ENCODE measurements at places on chromosomes 3 and 15.

DNA sequence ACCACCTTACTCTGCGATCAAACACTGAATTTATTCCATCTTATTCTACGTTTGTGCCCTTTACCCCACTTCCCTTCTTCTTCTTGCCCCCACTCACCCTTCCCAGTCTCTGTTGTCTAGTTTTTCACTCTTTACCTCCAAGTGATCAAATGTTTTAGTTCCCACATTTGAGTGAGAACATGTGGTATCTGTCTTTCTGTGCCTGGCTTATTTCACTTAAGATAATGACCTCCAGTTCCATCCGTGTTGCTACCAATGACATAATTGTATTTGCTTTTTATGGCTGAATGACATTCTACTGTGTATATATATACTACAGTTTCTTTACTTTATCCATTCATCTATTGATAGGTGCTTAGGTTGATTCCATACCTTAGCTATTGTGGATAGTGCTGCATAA, 78.8 kb downstream of the PDCD6IP start:
- no peak for DNase-seq

GRCh38 chr3:194243172-194243837, 107.4 kb downstream of the HES1 start:
- no peak for DNase-seq

DNA sequence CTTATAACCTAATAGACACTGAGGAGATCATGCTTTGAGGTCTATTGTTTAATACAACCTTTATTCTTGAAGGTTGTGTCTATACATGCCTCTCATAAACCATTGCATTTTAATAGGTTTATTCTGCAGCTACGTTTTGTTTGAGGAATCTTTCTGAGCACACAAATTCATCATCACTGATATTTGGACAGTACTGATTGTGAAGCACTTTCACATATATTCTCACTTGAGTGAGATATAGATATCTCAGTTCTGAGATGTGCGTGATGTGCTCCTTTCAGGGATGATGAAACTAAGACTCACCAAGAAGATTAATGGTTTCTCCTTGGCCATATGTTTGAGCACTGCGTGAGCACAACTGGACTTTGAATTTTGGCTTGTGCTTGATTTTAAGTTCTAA, 374.4 kb downstream of the LPP start:
- no peak for DNase-seq

DNA sequence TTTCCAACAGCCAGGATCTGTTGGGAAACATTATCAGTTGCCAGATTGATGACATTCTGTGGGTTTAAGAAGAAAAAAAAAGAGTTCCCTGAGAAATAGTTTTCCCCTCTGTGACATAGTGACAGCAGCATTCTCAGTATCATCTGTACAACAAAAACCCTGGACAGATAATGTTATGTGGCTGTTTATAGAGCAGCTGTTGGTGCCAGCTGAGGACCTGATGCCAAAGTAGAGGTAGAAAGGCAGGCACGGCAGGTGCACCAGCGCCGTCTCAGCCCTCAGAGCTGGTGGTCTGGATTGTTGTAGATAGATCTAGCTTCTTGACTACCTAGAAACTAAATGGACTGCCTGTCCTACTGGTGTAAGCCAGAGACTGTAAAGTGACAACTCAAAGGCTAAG, 56.2 kb upstream of the FILIP1L start:
- DNase-seq = no peak

- DNase-seq = no peak
These were observed 100.6 kb upstream of the SMAD3 start for GRCh38 chr15:66964791-66965190.

GRCh38 chr3:194221336-194221735, 85.4 kb downstream of the HES1 start:
- DNase-seq = no peak

DNA sequence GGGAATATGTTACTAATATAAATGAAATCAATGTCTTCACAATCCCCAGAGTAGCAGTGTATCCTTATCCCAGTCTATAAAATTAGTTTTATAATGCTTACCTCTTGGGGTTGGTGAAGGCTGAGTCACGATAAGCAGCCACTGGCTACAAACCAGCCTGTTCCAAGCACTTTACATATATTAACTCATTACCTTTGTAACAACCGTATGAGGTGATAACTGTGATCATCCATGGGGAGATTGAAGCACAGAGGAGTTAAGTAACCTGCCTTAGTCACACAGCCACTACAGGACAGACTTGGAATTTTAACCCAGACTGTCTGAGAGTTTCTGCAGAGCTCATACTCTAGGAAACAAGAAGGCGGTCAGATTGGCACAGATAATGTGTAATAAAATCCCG, 43.3 kb upstream of the MITF start:
- no peak for DNase-seq

GRCh38 chr3:24730173-24730572, 235.5 kb upstream of the THRB start:
- DNase-seq = no peak

- DNase-seq = no peak
These were observed 2.7 kb upstream of the COX17 start for GRCh38 chr3:119679874-119680273.

- DNase-seq = no peak
These were observed 25.2 kb upstream of the C2CD4B start for GRCh38 chr15:62190274-62190673.

GRCh38 chr3:194031867-194032635, 103.9 kb upstream of the HES1 start:
- no peak for DNase-seq

Data from NT2/D1 (cell line).